Activated T-cell treated with anti-CD3 and anti-CD28 coated beads for 24 hours (primary cell): ENCODE measurements at places on chromosomes 5 and 9.

GRCh38 chr5:16418471-16418922 is 47.1 kb downstream of the ZNF622 start:
- no peak for DNase-seq

DNA sequence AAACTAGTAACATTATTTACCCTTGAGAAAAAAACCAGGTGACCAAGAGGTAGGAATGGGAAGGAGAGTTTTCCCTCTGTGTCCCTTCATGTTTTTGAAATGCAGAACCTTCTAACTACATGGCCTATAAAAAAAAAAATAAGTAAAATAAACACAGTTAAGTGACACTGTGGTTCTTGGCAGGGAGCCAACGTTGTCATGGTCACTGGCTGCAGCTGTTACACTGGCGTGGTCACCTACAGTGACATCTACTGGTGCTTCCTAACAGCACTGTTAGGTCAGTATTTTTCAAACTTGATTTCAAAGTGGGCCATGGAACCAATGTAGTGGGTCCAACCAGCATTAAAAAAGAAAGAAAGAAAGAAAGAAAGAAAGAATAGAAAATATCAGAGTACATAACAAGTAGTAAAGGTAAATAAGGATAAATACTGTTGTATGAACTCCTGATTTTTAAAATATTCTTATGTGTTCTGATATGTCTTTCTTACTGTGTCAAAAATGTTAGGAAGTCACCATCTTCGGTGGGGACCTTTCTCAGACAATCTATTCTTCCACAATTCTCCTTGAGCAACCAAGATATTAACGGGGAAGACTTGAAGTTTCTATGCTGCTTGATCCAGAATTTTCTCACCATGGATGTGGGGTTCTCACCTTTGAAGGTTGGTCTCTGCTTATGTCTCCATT is 59.1 kb upstream of the PJA2 start:
- DNase-seq: peak; percentile 66

DNA sequence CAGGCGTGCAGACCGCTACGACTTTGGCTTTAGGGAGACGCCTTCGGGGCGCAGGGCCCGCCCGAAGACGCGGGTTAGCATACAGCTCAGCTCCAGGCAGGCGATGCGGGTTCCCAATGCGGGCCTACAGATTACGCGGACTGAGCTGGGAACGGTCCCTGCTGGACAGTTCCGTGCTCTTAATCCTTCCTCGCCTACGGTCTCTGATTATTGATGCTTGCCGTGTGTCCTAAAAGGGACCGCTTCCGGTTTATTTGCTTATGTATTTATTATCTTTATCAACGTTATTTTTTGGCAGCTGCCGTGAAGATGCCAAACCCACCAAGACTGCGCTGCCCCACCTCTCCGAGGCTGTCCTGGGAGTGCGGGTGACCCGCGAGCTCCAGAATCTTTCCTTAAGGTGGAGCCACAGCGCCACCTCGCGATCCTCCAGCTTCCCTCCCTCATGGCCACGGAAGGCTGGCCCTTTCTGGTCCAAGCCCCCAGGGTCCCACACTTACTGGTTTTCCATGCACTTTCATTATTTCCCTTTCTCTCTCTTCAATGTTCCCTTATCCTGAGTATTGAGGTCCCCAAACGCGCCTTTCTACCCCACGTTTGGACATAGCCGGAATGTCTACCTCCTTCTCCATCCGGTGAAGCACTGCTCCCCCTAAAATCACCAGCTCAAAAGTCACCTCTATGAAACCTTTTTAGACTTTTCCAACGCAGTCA is 7.0 kb upstream of the EBF1 start:
- DNase-seq: peak; percentile 59

GRCh38 chr5:66967102-66967501 is 229.5 kb downstream of the CD180 start:
- DNase-seq: no peak

DNA sequence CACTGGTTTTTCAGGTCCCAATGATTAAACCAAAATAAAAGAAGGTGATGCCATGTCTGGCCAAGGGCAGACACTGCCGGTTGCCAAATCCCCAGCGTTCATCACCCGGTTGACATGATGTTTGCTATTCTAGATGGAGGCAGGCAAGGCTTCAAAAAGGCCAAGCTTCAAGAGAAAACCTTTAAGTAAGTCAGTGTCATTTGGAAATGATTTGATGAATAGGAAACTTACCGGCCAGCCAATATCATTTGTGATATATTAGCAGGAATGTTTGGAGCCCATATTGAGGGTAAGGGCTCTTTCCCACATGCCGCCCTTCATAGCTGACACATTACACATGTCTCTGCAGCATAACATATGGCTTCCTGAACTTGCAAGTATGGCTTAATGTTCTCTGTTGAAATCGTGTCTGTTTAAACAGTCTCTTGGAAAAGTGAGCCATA is 89.5 kb upstream of the TTC23L start:
- no peak for DNase-seq

DNA sequence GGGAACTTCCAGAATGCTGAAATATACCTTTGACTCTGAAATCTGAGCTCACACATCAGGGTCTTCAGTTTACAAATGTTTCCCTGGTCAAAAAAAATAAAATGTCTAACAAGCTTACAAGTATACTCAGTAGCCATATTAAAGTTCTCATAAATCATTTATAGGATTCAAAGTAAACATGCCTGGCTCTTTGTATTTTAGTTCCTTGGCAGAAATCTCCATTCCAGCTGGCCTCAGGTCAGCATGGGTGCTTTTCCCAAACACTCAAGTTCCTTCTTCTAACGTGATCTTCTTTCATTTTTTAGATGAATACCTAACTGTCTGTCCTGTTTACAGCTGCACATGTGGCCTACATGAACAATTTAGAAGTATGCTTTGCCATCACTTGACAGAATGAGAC is 263.2 kb downstream of the GAS1 start:
- no peak for DNase-seq

GRCh38 chr5:13934921-13935320 is 9.6 kb downstream of the DNAH5 start:
- no peak for DNase-seq

DNA sequence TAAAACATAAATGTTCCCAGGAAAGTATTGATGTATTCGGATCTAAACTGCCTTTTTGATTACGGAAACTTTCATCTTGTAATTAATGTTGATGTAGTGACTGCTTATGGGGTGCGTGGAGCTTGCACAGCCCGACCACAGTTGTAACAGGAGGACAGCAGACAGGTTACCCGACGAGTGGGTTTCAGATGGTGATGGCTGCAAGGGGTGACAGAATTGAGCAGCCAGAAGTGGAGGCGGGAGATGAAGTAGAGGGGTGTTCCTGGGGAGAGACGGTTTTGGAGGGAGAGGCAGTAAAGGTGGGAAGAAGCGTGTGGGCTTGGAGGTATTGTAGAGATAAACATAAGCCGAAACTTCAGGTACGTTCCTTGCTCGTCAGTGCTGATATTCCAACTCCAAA is 5.8 kb downstream of the CEP72 start:
- DNase-seq: no peak

- DNase-seq: no peak
Observed at GRCh38 chr9:82492274-82492673, 503.7 kb downstream of the SPATA31D1 start.

DNA sequence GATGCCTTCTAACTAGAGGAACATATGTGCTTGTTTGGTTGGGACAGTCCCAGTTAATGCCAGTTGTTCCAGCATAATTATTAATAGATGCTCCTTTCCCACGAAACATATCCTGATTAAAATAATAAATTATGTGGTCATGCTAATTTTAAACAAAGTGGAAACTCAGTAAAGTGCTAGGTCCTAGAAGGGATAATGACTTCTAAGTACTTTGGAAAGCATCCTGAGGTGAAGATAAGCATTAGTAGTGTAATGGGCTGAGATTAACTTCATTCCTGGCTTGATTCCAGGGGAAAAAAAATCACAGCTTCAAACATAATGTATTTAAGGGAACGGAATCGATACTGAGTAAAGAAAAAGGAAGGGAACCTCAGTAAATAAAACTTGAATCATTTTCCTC is 213.7 kb upstream of the SNX2 start:
- DNase-seq: no peak

- DNase-seq: no peak
Observed at GRCh38 chr5:90055831-90056328, 353.7 kb downstream of the CETN3 start.

GRCh38 chr5:77843570-77844372 is 67.6 kb upstream of the TBCA start:
- DNase-seq: no peak

GRCh38 chr5:58016877-58017276 is 443.0 kb downstream of the PLK2 start:
- no peak for DNase-seq

DNA sequence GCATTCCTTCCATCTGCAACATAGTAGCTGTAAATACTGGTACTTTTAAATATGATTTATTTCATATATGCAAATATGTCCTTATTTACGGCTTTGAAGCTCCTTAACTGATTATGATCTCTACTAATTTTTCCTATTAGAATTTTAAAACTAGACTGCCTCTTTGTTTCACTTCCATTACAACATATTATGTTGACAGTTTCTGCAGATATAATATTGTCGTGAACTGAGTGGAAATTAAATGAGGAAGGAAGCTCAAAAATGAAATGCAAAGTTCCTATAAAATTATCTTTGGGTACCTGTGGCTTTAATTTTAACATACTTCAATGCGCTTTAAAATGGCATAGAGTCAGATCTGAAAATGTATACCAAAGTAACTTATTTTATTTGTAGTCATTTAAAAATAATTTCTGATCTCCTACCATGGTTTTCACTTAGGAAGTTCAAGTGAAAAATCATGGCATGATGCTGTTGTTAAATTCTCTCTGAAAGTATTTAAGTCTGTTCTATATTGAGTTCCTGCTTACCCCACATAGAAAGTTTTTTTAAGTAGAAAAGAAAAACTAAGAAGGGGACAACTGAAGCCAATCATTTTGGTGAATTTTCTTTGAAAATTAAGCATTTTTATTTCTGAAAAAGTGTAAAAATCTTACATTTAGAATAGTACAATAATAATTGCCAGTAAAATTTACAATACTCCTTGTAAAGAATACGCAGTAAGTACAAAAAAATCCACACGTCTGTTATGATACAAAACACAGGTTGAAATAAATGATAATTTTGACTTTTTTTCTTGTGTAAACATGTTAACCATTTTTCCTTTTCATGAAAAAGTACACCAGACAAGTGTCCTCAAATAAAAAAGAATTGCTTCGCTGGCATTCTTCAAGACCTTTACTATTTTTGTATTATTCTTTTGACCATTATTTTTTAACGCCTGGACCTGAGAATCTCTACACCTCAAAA is 2.6 kb downstream of the FOXD1 start:
- DNase-seq: no peak

DNA sequence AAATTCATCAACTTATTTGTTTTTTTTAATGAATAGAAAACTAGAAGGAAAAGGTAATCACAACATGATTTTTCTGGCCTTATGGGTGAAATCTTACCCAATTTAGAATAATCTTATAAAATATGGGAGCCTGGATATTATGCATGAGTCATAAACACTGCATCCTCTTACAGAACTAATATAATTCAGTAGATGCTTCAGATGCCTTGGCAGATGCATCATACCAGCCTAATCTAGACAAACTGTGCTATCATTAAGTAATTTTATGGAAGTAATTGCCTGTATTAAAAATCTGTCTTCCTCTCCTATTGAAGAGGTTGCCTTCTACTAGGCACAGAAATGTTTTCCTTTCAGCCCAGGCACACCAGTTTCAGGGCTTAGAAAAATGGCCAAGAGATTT is 2384.6 kb upstream of the WWC1 start:
- no peak for DNase-seq

- DNase-seq: no peak
Observed at GRCh38 chr9:82490019-82490499, 501.5 kb downstream of the SPATA31D1 start.

- DNase-seq: peak; percentile 14
Observed at GRCh38 chr5:33588654-33589372, 148.0 kb downstream of the TARS1 start.

- no peak for DNase-seq
Observed at GRCh38 chr5:111010783-111011182, 60.7 kb upstream of the TSLP start.

GRCh38 chr9:82581935-82582334 is 481.0 kb downstream of the RASEF start:
- DNase-seq: no peak

GRCh38 chr5:117812861-117813260 is 1175.5 kb downstream of the DTWD2 start:
- DNase-seq: no peak

- DNase-seq: no peak
Observed at GRCh38 chr5:77957-78804, 13.8 kb upstream of the PLEKHG4B start.

GRCh38 chr5:124660229-124661093 is 86.0 kb downstream of the ZNF608 start:
- no peak for DNase-seq

GRCh38 chr9:21305213-21305612 is at the start of gene IFNA5:
Gene IFNA5 (minus strand): TSS chr9:21305313. CDS start chr9:21305256, 57 bp downstream.
- no peak for DNase-seq

DNA sequence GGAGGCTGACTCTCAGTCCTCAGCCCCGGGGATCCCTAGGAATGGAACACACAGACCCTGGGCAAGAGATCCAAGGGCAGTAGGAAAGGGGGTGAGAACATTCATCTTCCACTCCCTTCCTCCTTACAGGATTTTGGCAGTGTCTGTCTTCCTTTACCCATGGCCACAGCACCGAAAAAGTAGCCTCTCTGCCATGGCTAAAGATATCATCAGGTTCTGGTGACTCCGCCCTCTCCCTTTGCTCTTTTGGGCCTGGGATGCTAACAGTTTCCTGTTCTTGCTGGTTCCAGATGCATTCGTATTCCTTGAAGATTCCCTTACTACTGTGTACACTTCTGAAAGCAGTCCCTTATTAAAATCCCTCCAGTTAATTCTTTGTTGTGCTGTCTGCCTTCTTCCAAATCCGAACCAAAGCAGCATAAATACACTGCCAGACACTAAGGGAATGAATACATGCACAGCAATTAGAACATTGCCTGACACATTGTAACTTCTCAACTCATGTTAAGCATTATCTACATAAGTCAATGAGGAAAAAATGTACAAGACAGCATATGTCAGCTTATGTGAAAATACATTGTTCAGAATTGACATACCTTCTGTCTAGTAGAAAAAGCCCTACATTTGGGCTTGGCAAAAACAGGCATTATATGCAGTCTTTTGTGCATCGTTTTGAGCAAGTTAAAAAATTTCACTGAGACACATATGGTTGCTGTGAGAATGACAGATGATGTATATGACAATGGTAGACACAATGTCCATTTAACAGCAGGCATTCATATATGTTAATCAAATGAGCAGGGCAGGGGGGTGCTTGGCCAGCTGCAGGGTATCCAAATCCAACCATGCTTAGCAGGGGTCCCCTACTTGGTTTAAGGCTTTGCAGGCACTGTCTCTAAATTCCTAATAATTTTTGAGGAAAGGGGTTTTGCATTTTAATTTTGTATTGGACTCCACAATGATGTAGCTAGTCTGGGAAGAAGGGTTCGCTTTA is 58.8 kb upstream of the RAI14 start:
- DNase-seq: no peak
